ENCODE measurements at places on chromosomes 3 and 15.
A peak's percentile ranks its signal among the peaks of the same experiment; 100 is the strongest.

DNA sequence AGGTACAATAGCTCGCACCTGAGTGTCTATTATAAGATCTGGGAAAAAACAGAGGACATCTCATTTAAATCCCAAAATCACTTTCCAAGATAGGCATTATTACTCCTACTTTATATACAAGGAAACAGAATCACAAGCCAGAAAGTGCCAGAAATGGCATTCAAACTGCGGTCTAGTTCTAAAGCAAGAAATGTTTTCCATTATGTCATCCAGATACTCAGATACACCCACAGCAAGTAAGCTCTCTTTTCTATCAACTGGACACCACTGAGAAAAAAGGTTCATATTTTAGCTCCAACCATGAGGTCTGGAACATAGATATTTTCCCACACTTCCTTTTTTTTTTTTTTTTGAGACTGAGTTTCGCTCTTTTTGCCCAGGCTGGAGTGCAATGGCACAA, 8.1 kb downstream of the SLC33A1 start:
- no peak for DNase-seq

- no peak for DNase-seq
These were observed 56.2 kb upstream of the AKAP13 start for GRCh38 chr15:85324202-85324601.

GRCh38 chr3:183807209-183807728, 18.1 kb downstream of the MAP6D1 start:
- no peak for DNase-seq

- no peak for DNase-seq
These were observed 209.1 kb upstream of the NR2E3 start for GRCh38 chr15:71601038-71601834.

DNA sequence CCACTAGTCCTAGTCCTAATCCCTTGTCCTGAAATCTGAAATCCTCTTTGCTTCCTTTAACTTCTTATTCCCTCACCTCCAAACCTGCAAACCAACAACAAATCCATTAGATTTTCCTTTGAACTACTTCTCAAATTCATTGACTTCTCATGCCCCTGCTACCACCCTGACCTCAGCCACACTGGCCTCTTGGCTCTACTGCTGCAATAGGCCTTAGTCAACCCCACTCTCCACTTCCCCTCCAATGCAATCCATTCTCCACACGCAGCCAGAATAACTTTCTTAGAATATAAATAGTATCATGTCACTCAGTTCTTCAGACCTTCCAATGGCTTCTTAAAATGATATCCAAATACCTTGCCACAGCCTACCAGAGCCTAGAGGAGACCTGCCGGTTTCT, 131.1 kb upstream of the GADL1 start:
- no peak for DNase-seq

- no peak for DNase-seq
These were observed 800.8 kb downstream of the MCTP2 start for GRCh38 chr15:95032156-95032555.

- DNase-seq, result peak; percentile 13
These were observed 72.6 kb downstream of the TRAK1 start for GRCh38 chr3:42163622-42164244.

- no peak for DNase-seq
These were observed 119.4 kb downstream of the ATP10A start for GRCh38 chr15:25743548-25744275.

DNA sequence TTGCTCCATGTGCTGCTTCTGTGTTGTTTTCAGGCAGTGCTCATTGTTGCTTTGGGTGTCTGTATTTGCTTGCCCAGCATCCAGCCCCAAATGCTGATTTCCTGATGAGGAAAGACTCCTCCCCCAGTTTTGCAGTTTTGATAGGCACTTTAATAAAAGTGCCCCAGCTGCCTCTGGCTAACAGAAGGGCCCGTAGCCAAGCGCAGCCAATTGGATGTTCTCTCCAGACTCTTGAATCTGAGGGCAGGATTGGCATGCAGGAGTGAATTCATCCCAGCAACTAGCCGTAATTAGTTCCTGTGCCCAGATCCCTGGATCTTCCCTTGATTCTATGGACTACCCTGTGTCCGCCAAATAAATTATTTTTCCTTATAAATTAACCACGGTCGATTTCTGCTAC, 14.8 kb upstream of the SEMA5B start:
- no peak for DNase-seq
